Cortex of kidney (tissue), 1 donor: ENCODE measurements at places on chromosomes 5 and 9.

GRCh38 chr5:36766981-36767380 is 109.6 kb upstream of the NIPBL start:
- DNase-seq = no peak

GRCh38 chr5:110441035-110441434 is 285.4 kb downstream of the TMEM232 start:
- DNase-seq = no peak

DNA sequence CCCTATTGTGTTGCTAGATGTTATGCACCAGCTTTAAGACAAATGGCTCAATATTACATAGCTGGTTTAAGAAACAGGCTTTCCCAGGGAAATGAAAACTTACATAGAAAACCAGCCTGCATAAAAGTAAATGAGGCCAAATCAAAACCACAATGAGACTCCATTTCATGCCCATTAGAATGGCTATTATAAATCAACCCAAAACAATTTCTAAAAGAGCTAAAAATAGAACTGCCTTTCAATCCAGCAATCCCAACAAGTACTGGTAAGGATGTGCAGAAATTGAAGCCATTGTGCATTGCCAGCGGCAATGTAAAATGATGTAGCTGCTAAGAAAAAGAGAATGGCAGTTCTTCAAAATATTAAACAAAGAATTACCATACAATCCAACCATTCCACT is 1170.0 kb upstream of the CDH9 start:
- DNase-seq = no peak

GRCh38 chr9:38414040-38414723 is 10.1 kb downstream of the IGFBPL1 start:
- no peak for DNase-seq

DNA sequence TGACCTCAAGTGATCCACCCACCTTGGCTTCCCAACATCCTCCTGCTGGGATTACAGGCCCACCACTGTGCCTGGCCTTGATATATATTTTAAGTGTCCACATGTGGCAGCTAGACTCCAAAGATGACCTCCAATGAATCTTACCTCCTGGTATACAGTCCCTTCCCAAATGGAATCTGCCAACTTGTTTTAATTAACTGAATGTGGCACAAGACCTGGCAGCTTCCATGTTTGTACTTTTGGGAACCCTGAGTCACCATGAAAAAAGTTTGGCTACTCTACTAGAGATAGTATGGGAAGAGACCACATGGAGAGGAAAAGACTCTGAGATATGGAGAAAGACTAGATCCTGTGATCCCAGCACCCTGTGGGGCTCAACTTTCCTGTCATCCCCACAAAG is 42.5 kb downstream of the CCL28 start:
- DNase-seq = no peak

GRCh38 chr9:5895782-5896181 is 5.1 kb downstream of the MLANA start:
- no peak for DNase-seq

GRCh38 chr9:98833090-98833956 is 25.9 kb downstream of the GALNT12 start:
- no peak for DNase-seq

DNA sequence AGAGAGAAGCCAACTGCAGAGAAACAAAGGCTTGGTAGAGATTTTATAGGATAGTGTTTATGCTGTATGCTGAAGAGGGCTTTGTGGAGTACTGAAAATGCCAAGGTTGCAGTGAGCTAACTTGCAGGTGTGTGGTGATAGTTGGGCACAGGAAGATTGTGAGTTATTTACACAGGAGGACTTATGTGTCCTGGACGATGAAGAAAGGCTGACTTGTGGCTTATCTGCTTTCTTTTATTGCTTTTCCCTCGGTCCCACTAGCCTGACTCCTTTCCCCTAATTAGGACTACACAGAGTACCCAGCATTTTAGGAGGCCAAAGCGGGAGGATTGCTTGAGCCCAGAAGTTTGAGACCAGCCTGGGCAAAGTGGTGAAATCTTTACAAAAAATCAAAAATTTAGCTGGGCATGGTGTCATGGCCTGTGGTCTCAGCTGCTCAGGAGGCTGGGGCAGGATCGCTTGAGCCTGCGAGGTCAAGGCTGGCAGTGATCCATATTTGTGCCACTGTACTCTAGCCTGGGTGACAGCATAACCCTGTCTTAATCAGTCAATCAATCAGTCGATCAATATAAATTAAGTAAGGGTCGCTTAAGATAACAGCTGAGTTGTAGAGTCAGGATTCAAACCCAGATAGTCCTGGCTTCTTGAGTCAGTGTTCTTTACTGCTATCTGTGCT is 61.9 kb downstream of the UBE2R2 start:
- no peak for DNase-seq

DNA sequence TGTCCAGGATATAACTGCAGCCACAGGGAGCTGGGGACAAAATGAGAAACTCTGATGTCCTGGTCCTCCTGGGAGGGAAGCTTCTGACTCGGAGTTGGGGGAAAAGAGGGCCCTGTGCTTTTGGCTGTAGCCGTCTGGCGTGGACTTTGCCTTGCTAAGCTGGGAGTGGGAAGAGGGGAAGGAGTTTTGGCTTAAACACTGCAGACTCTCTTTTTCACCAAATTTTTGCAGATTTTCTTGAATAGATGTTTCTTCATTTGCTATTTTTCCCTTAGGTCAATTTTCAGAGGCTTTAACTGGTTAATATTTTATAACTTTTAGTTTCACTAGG is 15.7 kb upstream of the MAT2B start:
- no peak for DNase-seq

DNA sequence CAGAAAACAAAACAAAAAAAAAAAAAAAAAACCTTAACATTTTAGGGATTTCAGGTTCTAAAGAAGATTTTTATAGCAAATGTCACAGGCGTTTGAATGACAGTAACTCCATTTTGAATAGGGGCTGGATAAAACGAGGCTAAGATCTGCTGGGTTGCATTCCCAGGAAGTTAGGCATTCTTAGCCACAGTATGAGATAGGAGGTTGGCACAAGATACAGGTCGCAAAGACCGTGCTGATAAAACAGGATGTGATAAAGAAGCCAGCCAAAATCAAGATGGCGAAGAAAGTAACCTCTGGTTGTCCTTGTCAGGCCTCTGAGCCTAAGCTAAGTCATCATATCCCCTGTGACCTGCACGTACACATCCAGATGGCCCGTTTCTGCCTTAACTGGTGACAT is 425.6 kb upstream of the PTPRD start:
- DNase-seq = no peak

DNA sequence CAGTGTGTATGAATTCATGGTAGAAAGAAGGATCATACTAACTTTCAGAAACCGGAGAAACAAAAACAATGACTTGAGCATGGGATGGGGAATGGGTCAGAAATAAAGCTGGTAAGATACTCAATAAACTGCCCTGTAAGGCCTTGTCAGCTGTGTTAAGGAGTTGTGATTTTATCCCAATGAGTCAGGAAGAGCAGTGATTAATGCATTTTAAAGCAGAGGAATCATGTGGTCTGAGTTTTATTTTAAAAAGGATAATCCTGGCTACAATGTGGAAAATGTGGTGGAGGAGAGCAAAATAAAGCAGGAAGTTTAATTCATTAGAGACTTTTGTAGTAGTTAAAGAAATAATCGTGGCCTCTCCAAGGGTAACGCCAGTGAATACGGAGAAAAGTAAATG is 28.7 kb downstream of the DHX29 start:
- no peak for DNase-seq

- DNase-seq = no peak
Measured at GRCh38 chr5:18010053-18010452, 375.8 kb downstream of the TAF11L14 start.

- DNase-seq = no peak
Measured at GRCh38 chr9:111646417-111646816, 15.0 kb upstream of the GNG10 start.
